Hematopoietic multipotent progenitor cell treated with erythropoietin and hydrocortisone succinate and interleukin-3 and kit ligand, for 15 days (in vitro differentiated cells): ENCODE measurements at places on chromosomes 12 and 14.

DNA sequence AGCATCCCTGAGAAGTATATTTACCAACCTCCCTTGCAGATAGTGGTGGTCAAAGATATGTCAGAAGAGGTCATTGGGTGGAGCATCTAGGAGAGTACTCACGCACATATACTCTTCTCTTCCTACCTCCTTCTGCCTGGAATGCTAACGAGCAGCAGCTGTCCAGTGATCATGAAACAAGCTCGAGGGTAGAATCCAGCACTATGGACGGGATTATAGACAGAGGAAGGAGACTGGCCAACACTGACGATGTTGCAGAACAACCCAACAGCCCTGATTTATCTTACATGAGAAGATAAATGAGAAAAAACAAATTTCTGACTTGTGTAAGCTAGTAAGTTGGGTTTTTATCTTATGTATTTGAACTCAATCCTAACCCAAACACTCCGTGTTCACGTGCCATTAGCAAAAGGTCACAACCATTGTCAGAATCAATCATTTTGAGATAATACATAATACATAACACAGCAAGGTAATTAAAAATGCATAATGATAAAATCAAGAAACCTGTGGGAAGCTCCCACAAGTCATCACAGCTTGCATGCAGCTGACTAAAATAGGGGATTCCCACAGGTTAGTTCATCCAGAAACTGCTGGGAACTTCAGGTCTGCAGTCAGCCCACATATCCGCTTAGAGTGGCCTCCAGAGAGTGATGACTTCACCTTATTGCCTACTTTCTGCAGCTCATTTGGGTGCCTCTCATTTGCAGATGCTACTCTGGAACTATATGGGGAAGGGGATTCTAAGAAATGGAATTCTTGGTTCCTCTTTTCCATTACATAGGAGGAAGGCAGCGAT, 36.3 kb upstream of the STK38L start:
- no peak for DNase-seq

GRCh38 chr14:102094101-102094500, 7.3 kb upstream of the HSP90AA1 start:
- DNase-seq: peak; percentile 77

- no peak for DNase-seq
These were observed 14.8 kb upstream of the SH2B3 start for GRCh38 chr12:111390910-111391309.

GRCh38 chr12:25715102-25715501, 162.0 kb upstream of the LMNTD1 start:
- no peak for DNase-seq

GRCh38 chr12:57738661-57739237, at the start of gene AGAP2:
TSS of gene AGAP2 (minus strand) at chr12:57738742. CDS start at chr12:57738246, 496 bp downstream.
- DNase-seq: no peak

- DNase-seq: no peak
These were observed 148.2 kb downstream of the ADGRD1 start for GRCh38 chr12:131101703-131102492.

DNA sequence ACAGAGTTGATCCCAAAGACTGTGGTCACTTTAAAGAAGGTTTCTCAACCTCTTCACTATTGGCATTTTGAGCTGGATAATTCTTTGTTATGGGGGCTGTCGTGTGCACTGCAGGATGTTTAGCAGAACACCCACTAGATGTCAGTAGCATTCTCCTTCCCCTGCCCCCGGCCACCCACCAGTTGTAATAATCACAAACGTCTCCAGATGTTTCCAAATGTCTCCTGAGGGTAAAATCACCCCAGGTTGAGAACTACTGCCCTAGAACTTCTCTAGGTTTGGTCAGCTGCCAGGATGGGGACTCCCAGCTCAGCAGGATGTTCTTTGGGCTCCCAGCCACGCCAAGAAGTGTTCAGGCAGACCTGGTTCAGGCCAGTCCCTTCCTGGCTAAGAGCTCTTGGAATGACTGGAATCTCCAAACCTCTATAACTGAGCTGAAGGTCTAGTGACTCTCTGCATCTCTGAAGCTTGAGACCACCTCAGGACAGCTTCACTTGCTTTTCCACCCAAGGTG, 12.5 kb upstream of the AJUBA start:
- peak; percentile 37 for DNase-seq

DNA sequence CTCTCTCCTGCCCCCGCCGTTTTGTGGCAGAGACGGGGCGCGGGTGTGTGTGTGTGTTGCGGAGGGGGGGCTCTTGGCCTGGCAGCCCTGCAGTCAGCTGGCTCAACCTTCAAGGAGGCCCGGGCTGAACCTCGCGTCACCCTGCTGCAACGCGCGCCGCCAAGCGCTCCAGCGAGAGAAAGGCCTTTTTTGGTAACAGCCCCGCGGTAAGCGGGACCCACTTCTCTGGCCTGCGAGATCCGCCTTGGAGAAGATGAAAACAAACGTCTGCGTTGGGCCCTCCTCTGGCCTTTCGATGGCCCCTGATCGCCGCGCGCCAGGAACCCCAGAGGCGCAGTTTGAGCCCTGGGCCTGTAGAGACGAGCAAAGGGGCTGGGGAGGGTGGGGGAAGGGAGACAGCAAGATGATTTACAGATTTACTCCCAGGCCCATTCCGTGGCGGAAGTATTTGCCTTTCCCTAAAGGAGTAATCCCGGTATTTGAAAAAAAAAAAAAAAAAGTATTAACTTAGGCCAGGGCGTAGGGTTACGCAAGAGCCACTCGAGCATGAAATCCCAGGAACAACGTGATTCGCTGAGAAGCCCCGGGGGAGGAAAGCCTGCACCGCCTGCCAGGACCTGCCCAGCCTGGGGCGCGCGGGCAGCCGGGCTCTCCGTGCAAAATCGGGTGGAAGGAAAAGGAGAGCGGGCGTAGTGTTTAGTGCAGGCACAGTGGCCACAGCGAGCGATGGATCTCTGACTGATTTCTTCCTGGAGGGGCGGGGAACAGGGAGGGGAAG, 4.5 kb upstream of the IRF2BPL start:
- DNase-seq: peak; percentile 49

DNA sequence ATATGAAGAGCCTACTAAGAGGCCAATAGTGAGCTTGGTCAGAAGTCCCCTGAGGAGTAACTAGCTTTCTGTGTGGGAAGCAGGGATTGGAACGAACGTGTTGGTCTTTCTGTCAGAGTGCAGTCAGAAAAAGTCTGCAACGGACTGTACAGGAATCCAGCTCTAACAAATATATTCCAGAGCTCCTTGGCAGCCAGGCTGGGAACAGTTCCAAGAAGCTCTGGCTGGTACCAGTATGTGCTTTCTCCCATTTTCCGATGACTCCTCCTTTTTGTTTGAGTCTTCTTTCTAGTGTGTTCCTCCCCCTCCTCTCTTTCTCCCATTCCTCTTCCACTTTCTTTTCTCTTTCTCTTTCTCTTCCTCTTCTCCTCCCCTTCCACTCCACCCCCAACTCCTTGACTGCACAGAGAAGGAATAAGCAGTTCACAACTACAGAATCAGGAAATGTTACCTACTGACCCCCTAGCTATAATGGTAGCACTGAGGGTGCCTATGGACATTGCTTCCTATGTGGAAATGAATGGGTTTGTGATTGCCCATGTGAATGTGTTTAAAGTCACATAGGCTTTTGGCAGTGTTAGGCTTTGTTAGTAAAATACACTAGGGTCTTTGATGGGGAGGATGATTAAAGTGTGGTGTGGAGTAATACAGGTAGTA, 59.9 kb downstream of the TTLL5 start:
- DNase-seq: no peak

GRCh38 chr12:127677537-127678131, 589.3 kb upstream of the TMEM132C start:
- DNase-seq: peak; percentile 15

DNA sequence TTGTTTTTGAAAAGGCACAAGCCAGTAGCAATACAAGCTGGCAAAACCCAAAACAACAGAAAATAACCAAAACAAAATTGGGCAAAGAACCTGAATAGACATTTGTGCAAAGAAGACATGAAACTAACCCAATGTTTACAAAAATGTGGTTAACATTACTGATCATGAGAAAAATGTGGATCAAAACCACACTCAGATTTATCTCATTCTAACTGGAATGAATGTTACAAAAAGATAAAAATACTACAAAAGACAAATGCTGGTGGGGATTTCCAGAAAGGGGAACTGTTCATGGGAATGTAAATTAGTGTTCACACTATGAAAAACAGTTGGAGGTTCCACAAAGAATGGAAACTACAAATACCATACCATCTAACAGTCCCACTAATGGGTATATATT, 26.6 kb downstream of the ASCL4 start:
- no peak for DNase-seq

GRCh38 chr14:76782885-76783566, 21.8 kb downstream of the VASH1 start:
- no peak for DNase-seq

GRCh38 chr12:73112035-73112816, 840.1 kb downstream of the TRHDE start:
- no peak for DNase-seq

GRCh38 chr14:75711105-75711795, 50.2 kb downstream of the TTLL5 start:
- DNase-seq: peak; percentile 12

- DNase-seq: no peak
These were observed 10.9 kb downstream of the NOC4L start for GRCh38 chr12:132154941-132155770.
